ENCODE measurements at places on chromosomes 5 and 9. TPM values are rescaled to one million over a fixed set of nuclear protein-coding genes. Genes with fewer than 3 reads are reported as not detected.
A peak's percentile ranks its signal among the peaks of the same experiment; 100 is the strongest.

Gene TEX10
- total RNA-seq, result 39.3 TPM

Gene MOB3B
- 0.43 TPM for total RNA-seq

Gene RGP1
- 17.7 TPM for total RNA-seq

Gene CAPSL
- 0.43 TPM for total RNA-seq

Gene LURAP1L
- 49.0 TPM for total RNA-seq

Gene UGT3A2
- not detected for total RNA-seq

Gene NR2F1-AS1
- total RNA-seq, result 30.3 TPM

DNA sequence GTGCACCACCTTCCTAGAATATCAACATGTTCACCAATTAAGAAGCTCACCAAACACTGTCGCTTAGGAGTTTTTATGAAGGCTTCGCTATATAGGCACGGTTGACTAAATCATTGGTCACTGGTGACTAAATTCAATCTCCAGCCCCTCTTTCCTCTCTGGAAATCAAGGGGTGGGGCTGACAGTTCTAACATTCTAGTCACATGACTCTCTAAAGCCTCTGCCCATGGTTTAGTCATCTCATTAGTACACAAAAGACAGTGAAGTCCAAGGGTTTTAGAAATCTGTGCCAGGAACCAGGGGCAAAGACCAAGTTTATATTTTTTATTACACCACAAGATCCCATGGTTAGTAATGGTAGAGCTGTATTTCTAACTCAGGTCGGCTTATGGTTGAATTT lies 243.2 kb downstream of the ELAVL2 start:
- no peak for DNase-seq

DNA sequence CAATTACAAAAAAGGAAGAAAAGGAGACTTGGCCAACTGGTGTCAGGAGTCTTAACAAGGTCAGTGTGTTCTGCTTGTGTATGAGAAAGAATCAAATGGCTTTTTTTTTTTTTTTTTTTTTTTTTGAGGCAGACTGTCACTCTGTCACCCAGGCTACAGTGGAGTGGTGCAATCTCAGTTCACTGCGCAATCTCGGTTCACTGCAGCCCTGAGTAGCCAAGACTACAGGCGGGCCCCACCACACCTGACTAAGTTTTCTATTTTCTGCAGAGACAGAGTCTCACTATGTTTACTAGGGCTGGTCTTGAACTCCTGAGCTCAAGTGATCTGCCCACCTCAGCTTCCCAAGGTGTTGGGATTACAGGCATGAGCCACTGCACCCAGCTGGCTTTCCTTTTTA lies 3.1 kb upstream of the IL7R start:
- no peak for DNase-seq

DNA sequence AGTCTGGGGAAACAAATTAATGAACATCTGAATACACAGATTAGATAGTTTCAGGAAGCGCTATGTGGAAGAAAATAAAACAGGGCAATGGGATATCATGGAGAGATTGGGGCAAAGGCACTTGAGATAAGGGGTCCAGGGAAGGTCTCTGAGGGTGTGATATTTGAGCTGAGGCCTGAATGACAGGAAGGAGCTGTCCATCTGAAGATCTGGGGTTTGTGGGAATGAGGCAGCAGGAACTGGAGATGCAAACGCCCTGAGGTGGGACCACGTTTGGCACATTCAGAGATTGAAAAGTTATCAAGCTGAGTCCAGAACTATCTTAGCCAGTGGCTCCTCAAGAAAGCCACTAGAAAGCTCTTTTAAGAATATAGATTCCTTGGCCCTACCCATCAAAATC lies 8.7 kb upstream of the DAB2IP start:
- DNase-seq, result no peak

GRCh38 chr5:6636293-6636692 lies 3.1 kb downstream of the SRD5A1 start:
- no peak for DNase-seq

GRCh38 chr5:111463311-111463710 lies 49.0 kb downstream of the STARD4 start:
- DNase-seq, result no peak

DNA sequence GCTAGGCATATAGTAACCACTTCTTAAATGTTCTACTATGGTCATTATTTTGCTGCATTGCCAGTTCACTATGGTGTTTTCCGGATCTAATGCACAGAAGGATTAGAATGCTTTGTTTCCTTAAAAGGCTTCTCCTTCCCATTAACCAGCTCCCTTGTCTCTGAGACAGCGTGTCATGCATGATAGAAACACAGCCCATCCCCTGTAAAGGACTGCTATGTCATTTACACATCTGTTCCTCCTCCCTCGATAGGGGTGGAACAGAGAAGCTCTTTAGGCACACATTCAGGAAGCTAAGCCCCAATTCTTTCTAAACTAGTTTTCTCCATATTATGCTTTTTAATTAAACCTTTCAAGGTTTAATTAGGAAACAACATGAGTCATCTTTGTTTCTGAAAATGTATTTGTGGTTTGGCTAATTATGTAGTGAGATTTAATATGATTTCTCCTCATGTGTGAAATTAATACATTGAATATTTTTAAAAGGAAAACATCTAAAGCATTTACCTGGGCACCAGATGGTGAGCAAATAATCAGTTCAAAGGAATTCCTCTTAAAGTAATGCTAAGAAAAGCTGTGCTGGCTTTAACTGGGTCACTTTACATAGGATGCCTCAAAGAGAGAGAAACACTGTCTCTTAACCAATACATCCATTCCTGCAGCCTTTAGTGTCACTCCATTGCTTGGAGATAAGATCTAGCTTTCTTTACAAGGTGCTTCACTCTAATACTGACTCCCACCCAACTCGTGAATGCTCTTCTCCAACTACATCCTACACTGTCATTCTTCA lies 133.3 kb upstream of the PPP1R2B start:
- no peak for DNase-seq

DNA sequence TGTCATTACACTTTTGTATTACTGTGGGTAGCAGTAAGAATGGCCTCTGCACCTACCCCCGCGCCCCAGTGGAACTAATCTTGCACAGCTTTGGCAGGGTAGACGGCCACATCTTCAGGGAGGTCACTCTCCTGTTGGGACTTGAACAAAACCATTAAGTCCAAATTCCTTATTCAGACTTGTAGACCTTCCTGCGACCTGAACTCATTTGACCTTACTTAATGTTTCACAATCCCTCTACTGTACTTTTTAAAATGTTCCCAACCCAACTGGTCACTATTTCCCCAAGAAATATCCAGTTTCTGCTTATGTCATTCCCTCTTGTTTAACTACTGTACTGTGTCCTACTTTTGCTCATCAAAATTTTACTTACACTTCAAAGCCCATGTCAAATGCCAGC lies 5.3 kb upstream of the FAM120AOS start:
- DNase-seq, result peak; percentile 39

- no peak for DNase-seq
Observed at GRCh38 chr5:142873831-142874230, 103.7 kb downstream of the ARHGAP26 start.

DNA sequence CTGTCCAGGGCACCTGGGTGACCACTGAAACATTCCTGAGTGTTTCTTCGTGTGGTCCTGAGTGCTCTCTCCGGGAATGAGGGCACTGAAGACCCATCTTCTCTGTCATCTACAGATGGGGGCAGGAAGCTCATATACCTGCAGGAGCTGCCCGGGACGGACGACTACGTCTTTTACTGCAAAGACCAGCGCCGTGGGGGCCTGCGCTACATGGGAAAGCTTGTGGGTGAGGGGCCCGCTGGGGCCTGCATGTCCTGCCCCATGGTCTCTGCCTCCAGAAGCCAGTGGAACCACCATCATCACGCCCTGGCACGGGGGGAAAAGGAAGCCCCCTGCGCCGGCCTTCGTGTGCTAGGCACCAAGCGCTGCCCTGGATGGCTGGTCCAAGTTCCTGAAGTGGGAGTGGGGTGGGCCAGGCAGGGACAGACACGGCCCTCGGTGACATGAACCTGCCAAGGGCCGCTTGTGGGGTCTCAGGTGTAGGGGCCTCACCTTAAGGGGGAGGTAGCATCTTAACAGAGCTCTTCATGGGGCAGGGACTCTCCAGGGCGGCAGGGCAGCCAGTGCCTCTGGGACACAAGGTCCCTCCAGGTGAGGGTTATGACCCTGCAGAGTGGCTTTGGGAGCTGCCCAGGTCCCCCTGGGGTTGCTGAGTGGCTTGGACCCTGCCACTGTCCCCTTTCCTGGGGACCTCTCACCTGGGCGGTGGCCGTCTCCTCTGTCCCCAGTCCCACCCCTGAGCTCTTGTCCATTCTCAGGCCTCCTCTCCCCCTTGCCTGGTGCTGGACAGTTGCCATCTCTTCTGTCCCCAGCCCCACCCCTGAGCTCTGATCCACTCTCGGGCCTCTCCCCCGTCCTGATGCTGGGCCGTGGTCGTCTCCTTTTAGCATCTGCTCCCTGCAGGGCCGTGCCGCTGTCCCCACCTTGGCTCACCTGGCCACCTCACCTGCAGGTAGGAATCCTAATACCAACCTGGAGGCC lies 2.1 kb downstream of the OBP2A start:
- no peak for DNase-seq

GRCh38 chr9:123399803-123400378 lies 43.9 kb downstream of the CRB2 start:
- no peak for DNase-seq

DNA sequence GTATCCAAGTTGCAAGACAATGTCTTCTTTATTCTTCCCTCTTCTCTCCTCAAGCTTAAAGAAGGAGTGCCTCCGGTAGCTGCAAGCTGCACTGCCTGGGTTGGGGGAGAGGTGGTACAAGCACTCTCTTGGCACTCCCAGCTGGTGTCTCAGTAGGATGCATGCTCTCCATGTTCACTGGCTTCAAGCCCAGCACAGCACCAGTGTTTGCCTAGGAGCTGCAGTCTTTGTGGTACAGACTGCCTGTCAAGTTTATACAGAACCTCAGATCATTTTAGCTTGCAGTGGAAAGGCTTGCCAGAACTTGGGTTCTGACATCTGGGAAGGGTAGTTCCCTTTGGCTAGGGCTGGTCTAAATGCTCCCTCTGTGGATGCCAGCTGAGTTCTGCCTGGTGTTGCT lies 505.6 kb downstream of the MAN2A1 start:
- DNase-seq, result no peak

DNA sequence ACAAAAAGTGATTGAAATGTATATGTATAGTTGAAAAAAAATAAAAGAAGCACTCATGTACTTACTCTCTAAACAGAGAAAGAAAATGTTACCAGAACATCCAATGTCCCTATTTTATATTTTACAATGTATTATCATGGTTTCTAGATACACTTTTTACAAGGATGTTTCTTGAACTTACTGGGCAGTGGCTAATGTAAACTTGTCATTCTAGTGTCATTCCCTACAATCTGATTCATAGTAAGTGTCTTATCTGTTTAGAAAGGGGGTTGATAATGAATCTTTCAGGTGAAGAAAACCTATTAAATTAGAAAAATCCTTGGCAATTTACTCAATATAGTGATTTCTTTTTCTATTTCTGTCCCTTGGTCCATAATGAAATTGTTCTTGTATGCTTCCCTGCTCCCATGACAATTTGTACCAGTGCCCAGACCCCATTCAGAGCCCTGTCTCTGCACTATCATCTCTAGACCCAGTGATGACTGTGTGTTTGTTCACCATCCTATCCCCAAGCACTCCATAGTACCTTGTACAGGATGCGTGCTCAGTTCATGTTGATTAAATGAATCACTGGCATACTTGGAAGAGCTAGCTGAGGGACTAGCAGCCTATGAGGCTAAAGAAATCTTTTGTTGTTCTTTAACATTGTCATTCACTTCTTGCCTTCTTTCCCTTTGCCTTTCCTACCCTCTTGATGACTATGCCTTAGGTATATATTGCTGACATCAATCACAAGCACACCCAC lies 101.2 kb downstream of the HMHB1 start:
- no peak for DNase-seq

- no peak for DNase-seq
Observed at GRCh38 chr5:131536850-131537448, 98.1 kb downstream of the RAPGEF6 start.

DNA sequence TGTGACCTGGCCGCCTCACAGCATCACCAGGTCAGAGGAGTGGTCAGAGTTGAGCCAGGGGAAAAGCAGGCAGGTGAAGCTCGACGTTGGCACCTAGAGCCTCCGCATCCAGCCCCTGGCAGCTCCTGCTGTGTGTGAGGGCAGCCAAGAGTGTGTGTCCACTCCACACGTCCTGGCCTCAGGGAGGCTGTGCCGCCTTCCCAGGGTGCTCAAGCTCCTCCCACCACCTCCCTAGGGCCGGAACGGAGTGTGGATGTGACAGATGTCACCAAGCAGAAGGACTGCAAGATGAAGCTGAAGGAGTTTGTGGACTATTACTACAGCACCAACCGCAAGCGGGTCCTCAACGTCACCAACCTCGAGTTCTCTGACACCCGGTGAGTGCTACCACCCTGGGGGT lies 72.5 kb downstream of the PHF2 start:
- no peak for DNase-seq

DNA sequence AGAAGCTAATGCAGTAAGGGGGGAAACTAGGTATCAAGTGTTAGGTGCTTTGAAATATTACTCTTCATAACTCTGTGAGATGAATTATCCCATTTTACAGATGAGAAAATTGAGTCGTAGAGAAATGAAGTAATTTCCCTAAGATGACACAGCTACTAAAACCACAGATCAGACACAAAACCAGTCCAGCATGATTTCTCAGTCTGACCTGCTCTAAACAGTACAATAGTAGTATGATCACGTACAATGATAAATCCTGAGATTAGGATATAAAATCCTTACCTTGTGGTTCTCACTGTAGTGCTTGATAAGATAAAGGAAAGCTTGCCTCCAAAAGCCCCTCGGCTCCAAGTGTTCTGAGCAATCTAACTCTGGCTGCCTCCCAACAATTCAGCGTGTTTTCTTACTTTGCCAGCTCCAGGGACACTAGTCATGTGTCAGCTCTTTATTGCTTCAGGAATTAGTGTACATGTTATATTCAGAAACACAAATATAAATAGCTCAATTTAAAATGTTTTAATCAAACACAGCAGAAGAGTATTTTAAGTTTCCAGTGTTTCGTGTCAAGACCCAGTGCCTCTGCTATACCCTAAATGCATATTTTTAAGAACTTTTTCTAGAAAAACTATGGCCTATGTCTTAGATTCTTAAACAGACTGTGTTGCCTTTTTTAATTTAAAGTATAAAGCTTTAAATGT lies 243.6 kb downstream of the DENND1A start:
- peak; percentile 19 for DNase-seq

- no peak for DNase-seq
Observed at GRCh38 chr9:131965103-131965502, 114.6 kb downstream of the MED27 start.

- DNase-seq, result no peak
Observed at GRCh38 chr5:40652441-40653220, 27.1 kb upstream of the PTGER4 start.

- DNase-seq, result no peak
Observed at GRCh38 chr5:45035991-45036390, 227.2 kb downstream of the MRPS30 start.

- DNase-seq, result peak; percentile 38
Observed at GRCh38 chr9:133944746-133945135, 47.4 kb downstream of the VAV2 start.

DNA sequence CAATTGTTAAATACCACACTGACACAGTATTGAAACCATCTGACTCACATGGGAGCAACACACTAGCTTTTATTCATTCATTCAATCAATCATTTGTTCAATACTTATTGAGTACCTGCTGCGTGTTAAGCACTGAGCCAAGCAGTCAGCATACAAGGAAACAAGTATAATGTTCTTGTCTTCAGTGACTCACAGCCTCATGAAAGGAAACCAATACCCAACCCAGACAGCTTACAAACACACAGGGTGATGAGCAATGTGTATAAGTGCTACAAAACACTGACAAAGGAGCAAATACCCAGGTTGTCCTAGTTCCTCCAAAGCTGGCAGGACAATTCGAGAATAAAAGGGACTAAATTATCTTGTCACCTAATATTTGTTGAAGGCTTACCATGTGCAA lies 67.6 kb upstream of the RASEF start:
- DNase-seq, result no peak
